NCI-H2081 treated with DMSO at 0.1 percent for 48 hours (cell line): ENCODE measurements at places on chromosomes 7 and 10.

DNA sequence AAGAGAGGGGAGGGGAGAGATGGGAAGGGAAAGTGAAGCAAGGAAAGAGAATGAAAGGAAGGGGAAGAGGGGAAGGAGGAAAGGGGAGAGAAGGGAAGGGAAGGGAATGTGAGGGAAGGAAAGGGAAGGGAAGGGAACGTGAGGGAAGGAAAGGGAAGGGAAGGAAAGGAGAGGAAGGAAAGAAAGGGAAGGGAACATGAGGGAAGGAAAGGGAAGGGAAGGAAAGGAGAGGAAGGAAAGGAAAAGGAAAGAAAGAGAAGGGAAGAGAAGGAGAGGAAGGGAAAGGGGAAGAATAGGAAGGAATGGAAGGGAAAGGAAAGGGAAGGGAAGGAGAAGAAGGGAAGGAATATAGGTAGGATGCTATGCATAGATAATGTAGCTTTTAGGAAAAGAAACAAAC, 139.7 kb upstream of the PTER start:
- DNase-seq = no peak

- DNase-seq = no peak
These were observed 5.9 kb downstream of the PIK3CG start for GRCh38 chr7:106870983-106871410.

- no peak for DNase-seq
These were observed 538.8 kb downstream of the SORCS1 start for GRCh38 chr10:106625751-106626150.

DNA sequence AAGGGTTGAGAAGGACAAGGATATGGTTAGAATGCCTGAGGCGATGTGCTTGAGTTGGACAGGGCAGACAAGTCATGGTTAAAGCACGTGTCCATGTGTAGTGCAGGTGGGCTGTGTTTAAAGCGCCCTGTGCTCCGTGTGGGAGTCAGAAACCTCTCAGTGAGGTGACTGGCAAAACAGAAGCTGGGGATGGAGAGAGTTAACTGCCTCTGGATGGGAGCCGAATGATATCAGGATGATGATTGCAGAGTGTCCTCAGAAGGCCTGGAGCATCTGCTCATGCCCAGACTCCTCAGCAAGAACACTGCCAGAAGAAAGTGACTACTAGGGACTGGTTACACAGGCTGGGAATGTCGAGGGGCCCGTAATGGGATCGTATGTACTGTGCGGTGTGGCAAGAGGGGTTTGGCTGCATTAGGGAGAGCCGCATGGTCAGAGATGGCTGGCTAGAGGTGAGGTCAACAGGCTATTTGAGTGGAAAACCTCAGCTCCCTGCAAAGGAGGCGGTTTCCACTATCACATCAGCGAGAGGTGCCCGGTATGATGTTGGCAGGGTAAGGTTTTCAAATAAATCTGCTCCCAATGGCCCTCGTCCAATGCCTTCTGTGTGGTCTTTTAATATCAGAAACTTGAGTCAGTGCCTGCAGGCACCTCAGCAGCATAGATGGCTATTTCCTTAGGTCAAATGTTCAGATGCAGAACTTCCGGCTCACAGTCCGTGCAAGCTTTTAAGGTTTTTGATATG, 26.1 kb upstream of the MRC1 start:
- no peak for DNase-seq

- no peak for DNase-seq
These were observed 156.7 kb downstream of the MBL2 start for GRCh38 chr10:52615756-52616394.

DNA sequence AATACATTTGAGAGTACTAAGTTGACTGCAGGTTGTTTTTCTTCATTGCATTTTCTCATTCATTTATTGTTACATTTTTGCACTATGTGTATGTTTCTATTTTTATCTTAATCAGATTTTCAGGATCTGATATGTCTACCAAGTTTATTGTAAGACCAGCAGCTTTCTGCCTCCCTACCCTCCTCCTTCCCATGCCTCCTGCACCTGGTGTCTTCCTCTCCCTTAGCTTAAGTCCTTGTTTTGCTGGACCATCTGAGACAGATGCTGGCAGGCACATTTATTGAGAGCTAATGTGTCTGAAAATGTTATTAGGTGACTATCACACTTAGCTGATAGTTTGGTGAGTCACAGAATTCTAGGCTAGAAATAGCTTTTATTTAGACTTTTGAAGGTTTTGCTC, 79.6 kb downstream of the ANLN start:
- no peak for DNase-seq

GRCh38 chr10:32971536-32972091, 13.6 kb upstream of the ITGB1 start:
- peak; percentile 74 for DNase-seq

- DNase-seq = no peak
These were observed 6.8 kb upstream of the TRUB1 start for GRCh38 chr10:114931072-114931679.

DNA sequence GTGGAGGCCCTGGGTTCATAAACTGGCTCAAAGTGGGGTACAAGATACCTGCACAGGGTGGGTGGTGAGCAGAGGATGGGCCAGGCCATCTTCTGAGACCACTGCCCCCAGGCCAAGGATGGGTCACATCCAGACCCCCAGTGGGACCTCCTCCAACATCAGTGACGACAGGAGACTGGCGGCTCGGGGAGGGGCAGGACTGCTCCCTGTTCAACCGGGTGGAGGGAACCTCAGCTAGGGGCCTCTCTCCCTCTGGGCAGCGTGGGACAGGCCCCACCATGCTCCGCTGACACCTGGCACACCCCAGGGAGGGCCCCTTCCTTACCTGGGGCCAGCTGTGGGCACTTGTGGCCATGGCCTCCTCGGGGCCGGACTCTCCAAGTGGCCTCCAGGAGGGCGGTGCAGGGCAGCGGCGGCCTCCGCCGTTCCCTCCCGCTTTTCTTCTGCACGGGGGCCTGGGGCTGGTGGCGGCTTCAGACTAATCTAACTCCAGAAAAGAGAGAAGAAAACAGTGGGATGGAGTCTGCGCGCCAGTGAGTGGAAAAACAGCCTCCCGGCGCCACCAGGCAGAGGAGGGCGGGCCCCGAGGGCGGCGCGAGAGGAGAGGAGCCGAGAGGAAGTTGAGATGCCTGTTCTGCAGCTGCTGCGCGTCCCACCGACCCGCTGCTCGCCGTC, at the start of gene CALHM2:
Gene CALHM2, minus strand, starts transcription at position 540 of the 675 bp plus-strand sequence. CDS start 2,429 bp downstream, outside the sequence.
- DNase-seq = no peak

DNA sequence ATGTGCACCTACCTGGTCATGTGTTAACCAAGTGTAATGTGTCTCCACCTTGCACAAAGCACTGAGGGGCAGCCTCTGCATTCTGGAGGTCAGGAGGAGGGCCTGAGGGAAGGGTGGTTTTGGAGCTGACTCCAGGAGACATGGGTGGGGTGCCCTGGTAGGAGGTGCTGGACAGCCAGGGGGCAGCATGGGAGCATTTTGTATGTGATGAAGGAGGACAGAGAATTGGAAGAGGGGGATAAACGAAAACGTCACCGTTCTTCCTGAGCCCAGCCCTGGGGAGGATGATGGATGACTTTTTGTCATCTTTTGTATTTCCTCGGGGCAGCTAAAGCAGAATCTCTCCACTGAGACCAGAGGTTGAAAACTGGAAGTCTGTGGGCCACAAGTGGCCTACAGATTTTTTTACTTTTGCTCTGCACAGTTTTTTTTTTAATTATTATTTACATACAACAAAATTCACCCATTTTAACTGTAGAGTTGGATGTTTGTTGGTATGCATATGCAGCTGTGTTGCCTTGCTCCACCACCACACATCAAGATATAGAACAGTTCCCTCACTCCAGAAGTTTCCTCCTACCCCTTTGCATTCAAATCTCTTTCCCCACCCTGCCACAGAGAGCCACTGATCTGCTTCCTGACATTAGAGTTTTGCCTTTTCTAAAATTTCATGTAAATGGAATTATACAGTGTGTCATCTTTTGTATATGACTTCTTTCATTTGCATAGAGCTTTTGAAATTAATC, 242.5 kb downstream of the VTI1A start:
- DNase-seq = no peak

DNA sequence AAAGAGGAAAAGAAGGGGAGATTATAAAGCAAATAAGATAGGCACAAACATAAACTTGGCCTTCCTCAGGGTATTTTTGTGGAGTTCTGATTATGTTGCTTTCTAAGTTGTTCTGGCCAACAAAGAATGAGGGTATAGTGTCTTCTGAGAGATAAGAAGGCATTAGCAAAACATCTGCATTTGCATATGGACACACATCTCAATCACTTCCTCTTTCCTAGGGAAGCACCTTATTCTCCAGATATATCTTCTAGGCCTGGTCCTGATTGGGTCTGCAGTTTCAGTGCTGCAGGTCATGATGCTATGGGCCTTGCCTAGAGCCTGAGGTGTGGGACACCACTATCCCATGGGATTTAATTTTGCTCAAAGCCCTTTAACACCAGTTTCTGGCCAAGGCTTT, 308.8 kb upstream of the PHYHIPL start:
- no peak for DNase-seq

GRCh38 chr10:121536310-121536913, 61.8 kb downstream of the FGFR2 start:
- DNase-seq = no peak

GRCh38 chr10:95560278-95561176, 644 bp downstream of the SORBS1 start:
- DNase-seq = no peak

DNA sequence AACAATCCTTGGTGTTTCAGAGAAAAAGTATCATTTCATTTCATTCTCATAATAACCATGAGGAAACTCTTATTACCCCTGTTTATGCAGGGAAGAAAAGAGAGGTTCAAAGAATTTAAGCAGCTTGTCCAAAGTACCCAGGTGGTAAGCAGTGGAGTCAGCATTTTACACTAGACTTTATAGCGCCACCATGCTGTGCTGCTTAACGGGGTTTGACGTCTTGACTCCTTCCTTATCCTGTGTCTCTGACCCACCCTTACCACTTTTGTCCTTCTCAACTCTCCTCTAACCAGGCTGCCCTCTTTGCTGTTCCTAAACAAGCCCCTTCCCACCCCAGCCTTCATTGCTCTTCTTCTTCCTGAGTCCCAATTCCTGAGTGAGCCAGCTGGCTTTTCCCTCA, 117.0 kb upstream of the AHR start:
- no peak for DNase-seq

DNA sequence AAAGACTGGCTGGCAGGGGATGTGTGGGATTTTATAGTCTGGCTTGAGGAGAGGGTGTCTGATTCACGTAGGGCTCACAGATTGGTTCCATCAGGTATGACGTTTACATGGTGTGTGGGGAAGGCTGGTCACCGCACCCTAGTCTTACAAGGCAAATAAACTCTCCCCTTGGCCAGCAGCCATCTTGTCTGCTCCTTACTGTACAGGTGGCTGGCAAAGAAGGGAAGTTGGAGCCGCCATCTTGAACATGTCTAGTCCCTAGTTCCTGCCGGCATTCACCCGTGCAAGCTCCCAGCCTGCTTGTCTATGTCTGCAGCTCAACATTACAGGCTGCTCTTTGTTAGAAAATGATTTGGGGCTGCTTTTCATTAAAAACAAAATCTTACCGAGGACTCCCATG, 97.6 kb downstream of the RAMP3 start:
- DNase-seq = no peak

DNA sequence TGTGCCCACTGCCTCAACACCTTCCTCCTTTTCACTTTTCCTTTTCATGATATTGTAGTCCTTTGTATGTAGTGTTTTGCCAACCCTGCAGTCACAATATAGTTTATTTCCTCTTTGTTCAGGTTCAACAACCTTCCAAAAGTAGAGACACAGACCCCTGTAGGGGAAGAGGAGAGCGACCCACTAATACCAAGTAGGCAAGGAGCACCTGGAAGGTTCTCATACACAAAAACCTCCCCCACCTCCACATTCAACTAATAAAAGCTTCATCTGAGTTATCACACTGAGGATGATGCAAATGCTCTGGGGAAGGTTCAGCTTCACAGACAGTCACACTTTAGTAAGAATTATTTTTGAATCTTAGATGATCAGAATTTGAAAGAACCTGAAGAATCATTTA, 41.6 kb downstream of the PIK3AP1 start:
- no peak for DNase-seq

- DNase-seq = no peak
These were observed 322.4 kb downstream of the PCDH15 start for GRCh38 chr10:54478601-54479000.

GRCh38 chr10:97435211-97435610, 9.2 kb downstream of the PGAM1 start:
- no peak for DNase-seq

DNA sequence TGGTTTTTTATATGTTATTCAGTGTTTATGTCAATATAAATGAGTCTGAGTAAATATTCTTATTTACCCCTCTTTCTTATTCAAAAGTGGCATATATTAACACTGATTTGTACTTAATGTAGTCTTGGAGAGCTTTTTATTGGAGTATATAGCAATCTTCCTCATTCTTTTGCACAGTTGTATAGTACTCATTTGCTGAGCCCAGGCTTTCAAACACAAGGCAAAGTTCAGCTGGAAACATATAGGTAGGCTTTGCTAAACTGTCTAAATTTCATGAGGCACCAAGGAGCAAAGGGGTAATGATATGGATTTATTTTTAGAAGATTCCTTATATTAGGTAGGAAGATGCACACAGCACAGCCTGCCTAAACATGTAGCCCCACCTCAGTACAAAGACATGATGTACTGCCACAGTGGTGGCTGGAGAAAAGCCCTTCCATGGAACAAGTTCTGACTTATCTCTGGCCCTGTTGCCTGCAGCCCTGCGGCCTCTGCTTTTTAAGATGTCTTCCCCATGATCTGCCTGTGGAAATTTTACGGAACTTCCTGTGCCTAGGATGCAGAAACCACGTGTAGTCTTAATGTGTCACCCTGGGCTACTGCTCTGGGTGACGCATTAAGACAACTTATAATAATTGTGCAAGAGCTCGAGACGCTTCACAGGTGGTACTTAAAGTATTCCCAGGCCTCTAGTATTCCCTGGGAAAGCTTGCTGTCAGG, 9.6 kb upstream of the PDCD4 start:
- no peak for DNase-seq

DNA sequence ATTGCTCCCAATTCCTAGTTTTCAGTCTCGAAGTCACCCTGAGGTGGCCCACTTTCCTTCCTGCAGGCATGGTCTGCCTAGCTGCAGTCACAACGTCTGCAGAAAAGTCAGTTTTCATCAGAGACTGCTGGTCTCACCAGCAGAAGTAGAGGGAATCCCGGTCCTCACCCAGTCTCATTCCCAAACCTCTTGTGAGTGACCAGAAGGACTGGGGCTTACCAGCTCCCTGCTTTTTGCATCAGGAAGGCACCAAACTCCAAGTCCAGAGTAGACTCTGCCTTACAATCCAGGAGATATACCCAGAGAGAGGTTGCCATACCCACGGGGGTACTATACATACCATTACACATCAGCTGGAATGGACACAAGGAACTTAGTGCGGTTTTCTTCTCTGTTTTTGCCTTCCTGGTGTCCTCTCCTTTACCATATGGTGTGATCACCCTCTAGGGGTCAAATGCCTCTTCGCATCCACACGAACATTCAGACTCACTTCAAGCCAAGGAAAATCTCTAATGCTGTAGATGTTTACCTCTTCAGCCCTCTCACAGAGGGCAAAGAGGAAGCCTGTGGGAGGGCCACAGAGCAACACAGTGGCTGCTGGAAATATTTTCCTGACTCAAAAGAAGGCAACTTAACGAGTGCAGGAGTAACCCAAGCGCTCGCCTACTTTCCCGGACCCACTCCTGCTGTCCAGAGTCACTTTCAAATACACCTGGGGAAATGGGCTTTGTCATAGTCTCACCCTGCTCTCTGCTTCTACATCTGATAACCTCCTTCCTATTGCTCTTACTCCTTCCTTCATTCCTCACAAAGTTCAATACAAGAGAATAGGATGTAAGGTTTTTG, 220.9 kb downstream of the C7orf25 start:
- no peak for DNase-seq

GRCh38 chr10:108348215-108348614, 1183.7 kb upstream of the SORCS1 start:
- no peak for DNase-seq
